Fibroblast of skin of abdomen (primary cell): ENCODE measurements at places on chromosomes 2 and 18.
A peak's percentile ranks its signal among the peaks of the same experiment; 100 is the strongest.

DNA sequence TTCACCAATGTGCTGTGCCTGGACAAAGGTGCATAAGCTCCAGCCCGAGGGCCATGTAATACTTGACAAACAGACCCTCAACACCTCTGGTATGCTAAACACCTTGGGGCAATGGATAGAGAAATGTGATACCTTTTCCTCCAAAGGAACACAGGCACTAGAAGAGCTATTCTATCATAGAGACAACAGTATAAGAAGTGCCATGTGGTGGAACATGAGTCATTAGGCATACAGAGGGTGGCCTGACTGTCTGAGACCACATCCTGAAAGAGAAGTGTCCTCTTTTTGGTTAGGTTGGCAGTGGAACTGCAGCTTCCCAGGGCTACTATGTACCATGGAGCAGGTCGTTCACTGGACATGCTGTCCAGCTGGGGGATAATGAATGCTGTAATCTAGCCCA lies 153.9 kb downstream of the INSIG2 start:
- DNase-seq: peak; percentile 31

- DNase-seq: peak; percentile 100
These were observed 94.1 kb upstream of the THOC1 start for GRCh38 chr18:361941-362310.

GRCh38 chr2:159165048-159165447 lies 121.5 kb downstream of the WDSUB1 start:
- DNase-seq: no peak

DNA sequence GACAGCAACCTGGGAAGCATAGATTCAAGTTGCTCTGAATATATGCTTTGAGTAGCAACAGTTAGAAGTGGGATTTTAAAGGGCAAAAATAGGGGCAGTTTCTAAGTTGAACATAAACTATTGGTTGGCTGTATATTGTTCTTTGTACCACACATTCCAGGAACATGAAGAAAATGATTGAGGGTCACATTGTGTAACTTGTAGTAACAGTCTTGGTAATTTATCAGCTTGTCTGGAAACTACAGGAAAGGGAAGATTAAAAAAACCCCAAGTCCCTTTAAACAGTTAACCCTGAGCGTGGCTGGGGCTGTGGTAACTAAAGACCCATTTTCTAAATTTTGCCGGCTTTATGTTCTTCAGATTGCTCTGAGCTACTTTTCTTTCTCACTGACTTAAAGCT lies 7.4 kb downstream of the PLEKHB2 start:
- DNase-seq: peak; percentile 16

GRCh38 chr2:54275541-54275940 lies 19.5 kb upstream of the TSPYL6 start:
- peak; percentile 21 for DNase-seq

DNA sequence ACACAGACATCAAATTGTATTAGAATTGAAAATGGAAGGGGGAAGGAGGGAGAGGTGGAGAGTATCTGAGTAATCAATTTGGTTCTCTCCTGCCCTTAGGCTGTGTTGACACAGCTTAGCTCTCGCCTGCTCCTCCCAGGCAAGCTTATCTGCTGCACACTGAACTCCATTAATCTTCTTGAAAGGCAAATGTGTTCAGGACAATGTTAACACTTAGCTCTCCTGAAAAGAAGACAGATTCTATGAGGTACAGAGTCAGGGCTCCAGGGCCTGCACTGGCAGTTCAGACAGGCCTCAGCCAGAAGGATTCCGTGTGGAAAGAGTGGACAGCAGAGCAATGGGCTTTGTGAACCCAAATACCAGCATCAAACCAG lies 430.0 kb upstream of the TNP1 start:
- DNase-seq: peak; percentile 53

GRCh38 chr2:66948234-66948633 lies 448.9 kb upstream of the ETAA1 start:
- DNase-seq: no peak

DNA sequence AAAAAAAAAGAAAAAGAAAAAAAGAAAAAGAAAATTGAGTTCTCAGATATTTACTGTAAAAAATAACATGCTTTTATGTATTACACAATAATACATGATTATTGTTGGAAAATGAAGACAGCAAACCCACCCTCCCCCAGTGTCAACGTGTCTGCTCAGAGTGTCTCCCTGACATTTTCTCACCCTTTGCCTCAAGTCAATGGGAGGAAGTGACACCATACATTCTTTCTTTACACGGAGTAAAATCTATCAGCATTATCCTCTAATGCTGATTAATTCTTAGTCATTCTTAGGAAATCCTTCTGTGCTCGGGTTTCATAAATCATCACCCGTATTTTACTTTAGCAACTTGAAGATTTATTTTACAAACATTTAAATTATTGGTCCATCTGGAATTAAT lies 32.0 kb downstream of the CTAGE1 start:
- DNase-seq: peak; percentile 92

- DNase-seq: no peak
These were observed 127.4 kb upstream of the FHL2 start for GRCh38 chr2:105526000-105526925.

- DNase-seq: peak; percentile 81
These were observed 107.9 kb downstream of the PRKCE start for GRCh38 chr2:45759310-45759851.

- DNase-seq: no peak
These were observed 17.7 kb upstream of the SLC39A10 start for GRCh38 chr2:195639238-195639858.

DNA sequence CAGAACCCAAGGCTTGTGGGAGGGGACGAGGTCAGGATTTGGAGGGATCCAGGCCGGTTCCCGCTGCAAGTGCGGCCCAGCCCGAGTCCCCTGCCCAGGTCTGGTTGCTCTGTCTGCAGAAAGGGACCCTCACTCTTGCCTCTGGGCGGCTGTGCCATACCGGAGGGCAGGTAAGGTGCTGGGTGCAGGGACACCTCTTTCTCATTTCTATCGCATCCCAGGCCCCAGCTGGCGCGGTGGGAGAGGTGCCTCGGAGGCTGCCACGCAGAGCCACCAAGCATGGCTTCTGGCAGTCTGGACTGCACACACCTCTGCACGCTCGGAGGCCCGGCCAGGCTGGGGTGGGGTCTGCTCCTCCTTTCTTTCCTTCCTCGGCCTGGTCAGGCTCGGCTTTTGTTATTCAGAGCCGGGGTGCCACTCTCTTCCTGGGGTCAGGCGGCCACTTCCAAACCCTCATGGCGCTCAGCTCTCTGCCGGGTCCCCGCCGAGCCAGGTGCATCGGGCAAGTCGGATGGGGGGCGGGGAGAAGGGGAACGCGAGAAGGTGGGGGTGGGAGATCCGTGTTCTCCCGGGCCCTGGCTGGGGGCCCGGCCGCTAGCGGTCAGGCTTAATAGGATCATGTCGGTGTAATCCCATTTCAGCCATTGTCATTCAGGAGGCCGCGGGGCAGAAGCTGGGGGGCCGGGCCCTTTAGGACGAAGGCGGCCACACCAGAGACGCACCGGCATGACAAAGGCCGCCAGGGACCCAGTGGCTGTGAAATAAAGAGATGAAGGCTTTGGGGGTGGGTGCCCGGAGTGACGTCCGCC lies 9.0 kb downstream of the GBX2 start:
- no peak for DNase-seq

GRCh38 chr2:98909317-98910211 lies 26.5 kb downstream of the CRACDL start:
- peak; percentile 51 for DNase-seq

GRCh38 chr2:60555066-60555782 lies 1.8 kb upstream of the BCL11A start:
- DNase-seq: peak; percentile 82

DNA sequence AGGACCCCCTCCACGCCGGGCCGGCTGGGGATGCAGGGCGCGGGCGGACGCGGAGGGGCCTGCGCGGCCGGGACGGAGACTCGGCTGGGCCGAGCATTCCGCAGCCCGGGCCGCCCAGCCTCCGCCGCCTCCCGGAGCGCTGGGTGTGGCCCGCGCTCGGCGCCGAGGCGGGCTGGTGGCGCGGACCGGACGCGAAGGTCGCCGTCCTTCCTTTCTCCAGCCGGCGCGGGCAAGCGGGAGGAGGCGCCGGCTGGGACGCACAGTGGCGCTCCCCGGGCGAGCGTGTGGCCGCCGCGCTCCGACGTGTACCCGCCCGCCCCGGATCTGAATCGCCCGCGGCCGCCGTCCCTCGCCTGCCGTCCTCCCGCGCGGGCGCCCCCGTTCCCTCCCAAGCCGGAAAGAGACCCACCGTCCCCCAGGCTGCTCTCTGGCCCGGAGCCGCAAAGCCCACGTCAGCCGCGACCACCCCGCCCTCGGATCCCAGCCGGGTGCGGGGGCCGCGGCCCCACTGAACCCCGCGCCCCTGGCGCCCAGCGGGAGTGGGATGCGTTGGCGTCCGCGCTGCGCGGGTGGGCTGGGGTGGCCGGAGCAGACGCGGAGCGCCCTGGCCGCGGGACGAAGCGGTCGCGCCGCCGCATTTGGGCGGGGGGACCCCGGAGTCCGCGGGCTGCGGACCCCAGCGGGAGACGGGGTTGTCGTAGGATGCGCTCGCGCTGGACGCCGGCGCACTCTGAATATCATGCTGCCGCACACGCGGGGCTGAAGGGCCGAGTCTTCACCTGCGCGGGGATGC lies 634 bp downstream of the SPATS2L start:
- peak; percentile 41 for DNase-seq
